ENCODE measurements at places on chromosomes 12 and 14. TPM values are rescaled to one million over a fixed set of nuclear protein-coding genes. Genes with fewer than 3 reads are reported as not detected.

Gene SDR9C7
- not detected for total RNA-seq

Gene RERG
- total RNA-seq: not detected

Gene HHIPL1
- total RNA-seq: 1.0 TPM

Gene MAP3K9
- total RNA-seq: 0.41 TPM

Gene CRACR2A
- 0.10 TPM for total RNA-seq

Gene SALL2
- 0.57 TPM for total RNA-seq

Gene TMPRSS12
- total RNA-seq: not detected

Gene AQP6
- not detected for total RNA-seq

Gene TAS2R7
- not detected for total RNA-seq

Gene TSPAN9
- 32.9 TPM for total RNA-seq

Gene CLEC14A
- not detected for total RNA-seq

Gene TSPAN19
- not detected for total RNA-seq

Gene BRF1
- 22.1 TPM for total RNA-seq

Gene HOXC12
- not detected for total RNA-seq

Gene NANOG
- total RNA-seq: not detected

Gene FAM186B
- total RNA-seq: 0.26 TPM

Gene FAM181A
- not detected for total RNA-seq

Gene PLD4
- total RNA-seq: not detected

Gene SLC35F4
- not detected for total RNA-seq

Gene GYS2
- not detected for total RNA-seq

Gene SIX1
- 5.3 TPM for total RNA-seq

Gene PMCH
- not detected for total RNA-seq

Gene DIO2
- total RNA-seq: 106 TPM

Gene TAS2R13
- total RNA-seq: not detected

Measured in HFFc6 (cell line).